ENCODE measurements at places on chromosomes 6 and 20.

GRCh38 chr6:129632172-129632613, 77.8 kb downstream of the ARHGAP18 start:
- no peak for DNase-seq

- peak; percentile 24 for DNase-seq
These were observed 5.2 kb upstream of the BPIFA3 start for GRCh38 chr20:33211817-33212424.

- DNase-seq = no peak
These were observed 372.9 kb downstream of the SAMD5 start for GRCh38 chr6:147881432-147881831.

GRCh38 chr20:63061051-63061770, 54.4 kb upstream of the BHLHE23 start:
- no peak for DNase-seq

GRCh38 chr6:143596866-143597265, 80.9 kb upstream of the PHACTR2 start:
- DNase-seq = no peak

DNA sequence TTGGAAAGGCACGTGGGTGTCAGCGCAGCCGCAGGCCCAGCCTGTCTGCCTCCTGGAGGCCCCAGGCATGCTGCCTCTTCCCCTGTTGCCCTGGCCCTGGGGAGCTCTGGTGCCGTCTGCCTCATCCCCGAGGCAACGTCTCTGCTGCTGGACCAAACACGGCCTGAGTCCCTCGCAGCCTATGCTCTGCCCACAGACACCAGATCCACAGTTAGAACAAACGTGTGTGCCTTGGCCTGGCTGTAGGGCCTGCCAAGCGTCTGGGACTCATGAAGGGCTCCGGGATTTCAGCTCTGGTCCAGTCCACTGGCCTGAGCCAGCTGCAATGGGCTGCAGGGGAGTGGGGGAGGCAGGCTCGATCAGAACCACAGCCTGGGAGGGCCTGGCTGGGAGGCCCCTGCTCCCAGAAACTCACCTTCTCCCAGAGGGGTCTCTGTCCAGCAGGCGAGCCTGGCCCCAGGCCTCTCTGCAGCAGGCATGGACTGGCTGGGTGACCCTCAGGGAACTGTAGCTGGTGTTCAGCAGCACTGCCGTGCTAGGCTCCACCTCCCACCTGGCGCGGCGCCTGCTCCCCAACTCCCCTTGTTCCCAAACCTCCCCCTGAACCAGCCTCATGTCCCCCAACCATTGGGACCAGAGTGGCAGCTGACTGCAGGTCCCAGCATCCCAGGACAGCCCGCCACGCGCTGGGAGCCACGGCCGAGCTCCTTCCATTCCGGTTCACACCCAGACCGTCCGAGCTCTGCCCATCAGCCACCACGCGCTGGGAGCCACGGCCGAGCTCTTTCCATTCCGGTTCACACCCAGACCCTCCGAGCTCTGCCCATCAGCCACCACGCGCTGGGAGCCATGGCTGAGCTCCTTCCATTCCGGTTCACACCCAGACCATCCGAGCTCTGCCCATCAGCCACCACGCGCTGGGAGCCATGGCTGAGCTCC, 197.0 kb downstream of the DLL1 start:
- no peak for DNase-seq

DNA sequence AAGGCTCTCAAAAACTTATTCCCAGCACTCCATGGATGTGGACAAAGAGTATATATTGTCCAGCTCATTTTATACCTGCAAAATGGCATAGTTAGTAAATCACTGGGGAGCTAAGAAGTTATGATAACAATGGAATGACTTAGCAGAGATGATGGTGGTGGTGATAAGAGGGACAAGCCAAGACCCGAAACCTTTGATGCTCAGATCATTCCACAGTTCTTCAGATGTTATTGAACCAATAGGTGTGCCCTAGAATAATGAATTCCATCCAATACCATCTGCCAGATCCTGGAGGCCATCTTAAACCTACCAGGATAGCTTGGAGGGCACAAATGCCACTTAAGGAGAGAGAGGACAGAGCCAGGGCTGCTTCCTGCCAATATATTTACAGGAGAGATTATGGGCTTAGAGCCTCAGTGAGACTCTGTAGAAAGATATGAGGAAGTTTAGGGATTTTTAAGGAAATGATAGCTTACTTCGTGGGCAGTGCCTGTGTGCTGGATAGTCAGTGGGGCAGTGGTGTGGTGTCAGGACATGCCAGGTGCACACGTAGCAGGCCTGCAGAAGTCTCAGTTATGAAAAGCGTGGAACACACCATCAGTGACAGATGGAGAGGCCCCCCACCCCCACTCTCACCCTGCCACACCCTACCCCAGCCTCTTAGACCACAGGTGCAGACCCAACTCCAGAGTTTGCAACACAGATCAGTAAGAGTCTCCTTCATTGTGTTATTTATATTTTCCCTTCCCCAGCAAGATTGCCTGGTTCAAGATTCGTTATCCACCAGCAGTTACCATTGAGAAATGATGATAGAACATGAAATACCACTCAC, 209.7 kb upstream of the SUPT3H start:
- no peak for DNase-seq

DNA sequence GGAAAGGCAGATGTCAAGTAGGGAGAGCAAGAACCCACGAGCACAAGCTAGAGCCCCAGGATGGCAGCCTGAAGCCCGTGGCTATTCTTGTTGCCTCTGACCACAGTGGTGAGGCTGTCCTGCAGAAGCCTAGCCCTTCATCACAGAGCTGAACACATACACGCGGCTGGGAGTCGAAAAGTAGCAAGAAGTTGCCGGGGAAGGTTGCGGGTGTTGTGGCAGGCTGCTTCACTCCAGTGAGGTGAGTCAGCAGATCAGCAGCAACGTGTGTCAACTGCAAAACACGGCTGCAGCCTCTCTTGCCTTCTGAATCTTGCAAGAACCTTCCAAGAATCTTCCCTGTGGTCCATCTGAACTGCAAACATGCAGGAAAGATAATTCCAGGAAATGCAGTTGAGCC, 10.6 kb upstream of the STX16 start:
- DNase-seq = no peak

- no peak for DNase-seq
These were observed 78.7 kb downstream of the NCOA7 start for GRCh38 chr6:125869427-125869826.

- DNase-seq = no peak
These were observed 113.3 kb downstream of the AFG1L start for GRCh38 chr6:108407904-108408827.
